PC-3 (cell line): ENCODE measurements at places on chromosomes 6 and 20. TPM values are rescaled to one million over a fixed set of nuclear protein-coding genes. Genes with fewer than 3 reads are reported as not detected.
A peak's percentile ranks its signal among the peaks of the same experiment; 100 is the strongest.

DNA sequence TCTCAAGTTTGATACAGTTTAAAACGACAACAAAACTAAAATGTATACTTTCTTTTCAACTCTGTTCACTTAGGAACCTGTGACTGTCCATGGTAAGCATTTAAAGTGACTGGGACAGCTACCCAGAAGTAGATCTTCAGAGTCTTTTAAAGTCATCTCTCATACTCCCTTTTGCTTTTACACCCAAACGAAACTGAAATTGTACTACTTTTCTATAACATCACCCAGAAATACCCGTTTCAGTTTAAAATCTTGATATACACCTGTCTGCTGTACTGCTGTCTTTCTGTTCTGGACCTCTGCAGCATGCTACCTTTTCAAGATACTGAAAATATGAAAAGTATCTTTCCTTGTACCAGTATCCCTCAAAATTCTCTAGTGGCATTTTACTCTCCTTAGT lies 170.4 kb upstream of the THEMIS start:
- H3K4me1 ChIP-seq, result no peaks in the 10 kb centered on the region
- H3K27me3 ChIP-seq, result no peaks in the 10 kb centered on the region
- no peak overlapping the region for H3K27ac ChIP-seq
- no peaks in the 10 kb centered on the region for H3K36me3 ChIP-seq
- no peak for DNase-seq

RARS2 gene
- 12.7 and 14.8 TPM in 2 replicates for total RNA-seq

DOK5 gene
- not detected in 2 replicates for total RNA-seq

CALHM5 gene
- not detected in 2 replicates for total RNA-seq

DNA sequence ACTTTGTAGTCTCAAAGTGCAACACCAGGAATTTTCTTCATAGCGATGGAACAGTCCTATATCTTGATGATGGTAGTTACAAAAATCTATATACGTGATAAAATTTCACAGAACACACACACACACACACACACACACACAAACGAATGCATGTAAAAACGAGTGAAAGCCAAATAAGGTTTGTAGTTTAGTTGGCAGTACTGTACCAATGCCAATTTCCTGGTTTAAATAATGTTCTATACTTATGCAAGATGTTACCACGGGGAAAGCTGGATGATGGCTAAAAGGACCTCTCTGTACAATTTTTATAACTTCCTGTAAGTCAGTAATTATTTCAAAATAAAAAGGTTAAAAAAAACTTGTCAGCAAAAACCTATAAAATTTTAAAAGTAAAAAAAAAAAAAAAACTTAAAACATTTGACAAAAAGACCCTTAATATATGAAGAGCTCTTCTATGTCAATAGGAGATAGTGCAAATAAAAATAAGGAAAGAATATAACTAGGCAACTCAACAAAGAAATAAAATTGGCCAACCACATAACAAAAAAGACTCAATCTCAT lies 37.6 kb downstream of the PDSS2 start:
- no peak overlapping the region for H3K27ac ChIP-seq
- H3K4me3 ChIP-seq, result no peak overlapping the region
- peaks cover 3% of the 10 kb centered on the region; the same call in 1 of the 2 replicates for H3K36me3 ChIP-seq
- DNase-seq, result no peak
- H3K4me1 ChIP-seq, result no peaks in the 10 kb centered on the region
- no peaks in the 10 kb centered on the region for H3K27me3 ChIP-seq

GRCh38 chr20:3698591-3699001 lies 13.8 kb downstream of the SIGLEC1 start:
- DNase-seq, result no peak
- H3K36me3 ChIP-seq, result no peaks in the 10 kb centered on the region
- no peaks in the 10 kb centered on the region for H3K27me3 ChIP-seq
- H3K27ac ChIP-seq, result no peak overlapping the region
- H3K4me1 ChIP-seq, result no peaks in the 10 kb centered on the region

DNA sequence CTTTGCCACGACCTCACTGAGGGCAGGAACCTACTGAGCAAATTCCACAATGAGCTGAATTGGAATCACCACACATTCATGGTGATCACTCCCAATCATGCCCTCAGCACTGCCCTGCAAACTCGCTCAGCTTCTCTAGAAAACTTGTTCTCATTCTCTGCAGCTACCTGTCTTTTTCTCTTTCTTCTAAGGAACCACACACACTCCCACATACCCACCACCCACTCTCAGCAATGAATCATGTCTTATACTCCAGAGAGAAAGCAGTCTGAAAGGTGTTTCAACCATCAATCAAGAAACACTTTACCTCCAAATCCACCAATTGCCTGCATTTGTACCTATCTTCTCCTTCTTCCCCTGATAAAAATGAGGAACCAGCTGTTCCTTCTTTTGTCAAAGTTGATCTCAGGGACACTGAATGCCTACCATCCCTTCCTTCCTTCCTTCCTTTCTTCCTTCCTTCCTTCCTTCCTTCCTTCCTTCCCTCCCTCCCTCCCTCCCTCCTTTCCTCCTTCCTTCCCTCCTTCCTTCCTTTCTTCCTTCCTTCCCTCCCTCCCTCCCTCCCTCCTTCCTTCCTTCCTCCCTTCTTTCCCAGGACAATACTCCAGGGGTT lies 84.6 kb upstream of the SGK1 start:
- DNase-seq, result no peak
- H3K27ac ChIP-seq, result no peak overlapping the region
- H3K4me3 ChIP-seq, result no peak overlapping the region
- peaks cover 35% of the 10 kb centered on the region for H3K4me1 ChIP-seq
- H3K36me3 ChIP-seq, result no peaks in the 10 kb centered on the region
- no peaks in the 10 kb centered on the region for H3K27me3 ChIP-seq

DNA sequence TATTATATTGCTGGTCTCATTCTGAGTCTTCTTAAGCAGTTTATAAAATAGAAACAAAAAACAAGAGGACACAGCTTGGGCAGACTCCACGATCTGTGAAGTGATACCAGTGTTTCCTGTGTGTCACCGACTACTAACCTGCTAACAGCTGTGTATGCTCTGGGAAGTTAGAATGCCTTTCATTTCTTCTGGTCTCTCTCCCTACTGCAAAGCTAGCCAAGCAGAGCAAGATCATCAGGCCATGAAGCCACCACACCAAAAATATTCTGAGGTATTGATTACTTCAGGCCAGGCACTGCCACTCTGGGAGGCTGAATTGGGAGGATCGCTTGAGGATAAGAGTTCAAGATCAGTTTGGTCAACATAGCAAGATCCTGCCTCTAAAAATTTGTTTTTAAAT lies 46.9 kb upstream of the SMIM29 start:
- DNase-seq, result no peak
- no peaks in the 10 kb centered on the region for H3K27me3 ChIP-seq
- H3K4me3 ChIP-seq, result no peak overlapping the region
- no peaks in the 10 kb centered on the region for H3K4me1 ChIP-seq
- H3K36me3 ChIP-seq, result peaks cover 13% of the 10 kb centered on the region; the same call in 1 of the 2 replicates
- H3K27ac ChIP-seq, result no peak overlapping the region

DNA sequence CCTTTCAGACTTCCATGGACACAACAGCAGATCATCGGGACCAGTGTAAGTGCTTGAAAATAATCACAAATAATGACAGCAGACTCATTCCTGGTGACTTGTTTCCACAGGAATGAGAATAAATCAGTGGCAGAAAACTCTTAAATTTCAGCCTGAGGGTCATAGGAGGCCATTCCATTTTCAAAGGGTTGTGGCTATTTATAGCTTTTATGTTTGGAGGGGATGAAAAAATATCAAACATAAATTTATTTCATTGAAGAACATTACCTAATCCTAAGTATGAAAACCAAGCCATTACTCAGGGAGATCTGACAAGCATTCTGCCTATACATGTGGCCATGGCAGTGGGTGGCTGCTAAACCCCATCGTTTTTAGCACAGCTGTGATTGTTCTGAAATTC lies 173.6 kb upstream of the CNR1 start:
- H3K4me1 ChIP-seq, result no peaks in the 10 kb centered on the region
- DNase-seq, result no peak
- no peak overlapping the region for H3K4me3 ChIP-seq
- H3K36me3 ChIP-seq, result no peaks in the 10 kb centered on the region

GRCh38 chr6:152232501-152233151 lies 404.5 kb downstream of the SYNE1 start:
- H3K4me1 ChIP-seq, result peaks cover 11% of the 10 kb centered on the region; the same call in 1 of the 2 replicates
- no peaks in the 10 kb centered on the region for H3K27me3 ChIP-seq
- no peak overlapping the region for H3K27ac ChIP-seq
- no peaks in the 10 kb centered on the region for H3K36me3 ChIP-seq

- no peak for DNase-seq
- H3K36me3 ChIP-seq, result no peaks in the 10 kb centered on the region
- H3K27ac ChIP-seq, result no peak overlapping the region
Measured at GRCh38 chr6:40640599-40641227, 53.5 kb upstream of the LRFN2 start.

DNA sequence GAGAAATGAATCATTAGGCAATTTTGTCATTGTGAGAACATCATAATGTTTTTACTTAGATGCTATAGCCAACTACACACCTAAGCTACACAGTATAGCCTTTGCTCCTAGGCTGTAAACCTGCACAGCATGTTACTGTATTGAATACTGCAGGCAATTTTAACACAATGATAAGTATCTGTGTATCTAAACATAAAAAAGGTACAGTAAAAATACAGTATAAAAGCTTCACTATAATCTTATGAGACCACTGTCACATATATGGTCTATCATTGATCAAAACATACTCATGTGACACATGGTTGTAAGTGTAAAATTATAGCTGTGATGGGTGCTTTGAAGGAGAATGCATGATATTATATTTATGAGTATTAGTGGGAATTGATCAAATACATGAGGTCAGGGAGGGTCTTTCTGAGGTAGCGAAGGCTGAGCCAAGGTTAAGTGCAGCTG lies 29.2 kb upstream of the CCN2 start:
- H3K36me3 ChIP-seq, result no peaks in the 10 kb centered on the region
- H3K4me1 ChIP-seq, result peaks cover 29% of the 10 kb centered on the region
- DNase-seq, result no peak
- H3K4me3 ChIP-seq, result no peak overlapping the region
- H3K27ac ChIP-seq, result peak overlapping the region; percentile 32

- no peaks in the 10 kb centered on the region for H3K4me1 ChIP-seq
- H3K27me3 ChIP-seq, result no peaks in the 10 kb centered on the region
- H3K4me3 ChIP-seq, result no peak overlapping the region
- no peaks in the 10 kb centered on the region for H3K36me3 ChIP-seq
- H3K27ac ChIP-seq, result no peak overlapping the region
Measured at GRCh38 chr6:125963817-125964216, 7.2 kb downstream of the HINT3 start.

DNA sequence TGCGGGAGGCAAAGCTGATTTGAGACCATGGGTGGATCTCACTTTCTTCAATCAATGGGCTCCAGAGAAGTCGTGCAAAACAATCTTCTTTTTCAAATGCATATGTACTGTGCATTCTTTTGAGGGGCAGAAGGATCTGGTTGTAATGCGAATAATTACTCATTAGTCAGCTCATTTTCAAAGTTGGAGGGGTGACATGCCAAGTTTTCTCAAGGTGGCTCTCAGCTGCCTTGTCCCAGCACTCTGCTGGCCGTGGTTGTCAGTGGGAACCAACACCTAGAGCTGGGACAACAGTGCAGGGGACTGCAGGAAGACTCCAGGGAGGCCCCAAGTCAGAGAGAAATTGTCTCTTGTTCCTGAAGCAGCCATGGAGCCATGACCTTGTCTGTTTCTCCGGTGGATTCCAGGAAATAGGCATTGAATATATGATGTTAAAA lies 25.3 kb downstream of the MYT1 start:
- H3K27me3 ChIP-seq, result peaks cover 42% of the 10 kb centered on the region
- no peak for DNase-seq
- H3K27ac ChIP-seq, result no peak overlapping the region
- no peak overlapping the region for H3K4me3 ChIP-seq

BPIFB4 gene
- not detected in 2 replicates for total RNA-seq

DNA sequence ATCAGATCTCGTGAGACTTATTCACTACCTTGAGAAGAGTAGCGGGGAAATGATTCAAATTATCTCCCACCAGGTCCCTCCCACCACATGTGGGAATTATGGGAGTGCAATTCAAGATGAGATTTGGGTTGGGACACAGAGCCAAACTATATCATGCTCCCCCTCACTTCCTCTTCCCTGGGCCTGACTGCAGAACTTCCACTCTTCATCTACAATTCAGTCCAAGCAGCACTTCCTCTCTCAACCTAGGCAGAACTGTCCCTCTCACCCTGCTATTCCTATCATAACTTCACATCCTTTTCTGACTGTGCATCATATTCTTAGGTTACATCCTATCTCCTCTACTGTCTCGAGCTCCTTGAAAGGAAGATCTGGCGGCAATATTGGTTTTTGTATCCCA lies 184.0 kb upstream of the HDDC2 start:
- H3K36me3 ChIP-seq, result no peaks in the 10 kb centered on the region
- no peak for DNase-seq
- no peak overlapping the region for H3K27ac ChIP-seq
- peaks cover 5% of the 10 kb centered on the region; the same call in 1 of the 2 replicates for H3K27me3 ChIP-seq
- H3K4me3 ChIP-seq, result no peak overlapping the region

- H3K36me3 ChIP-seq, result no peaks in the 10 kb centered on the region
- no peak overlapping the region for H3K27ac ChIP-seq
- H3K27me3 ChIP-seq, result no peaks in the 10 kb centered on the region
- no peak overlapping the region for H3K4me3 ChIP-seq
Measured at GRCh38 chr6:127956956-127957355, 56.1 kb upstream of the THEMIS start.

MRAP2 gene
- total RNA-seq, result 0.07 and 0.12 TPM in 2 replicates

DNA sequence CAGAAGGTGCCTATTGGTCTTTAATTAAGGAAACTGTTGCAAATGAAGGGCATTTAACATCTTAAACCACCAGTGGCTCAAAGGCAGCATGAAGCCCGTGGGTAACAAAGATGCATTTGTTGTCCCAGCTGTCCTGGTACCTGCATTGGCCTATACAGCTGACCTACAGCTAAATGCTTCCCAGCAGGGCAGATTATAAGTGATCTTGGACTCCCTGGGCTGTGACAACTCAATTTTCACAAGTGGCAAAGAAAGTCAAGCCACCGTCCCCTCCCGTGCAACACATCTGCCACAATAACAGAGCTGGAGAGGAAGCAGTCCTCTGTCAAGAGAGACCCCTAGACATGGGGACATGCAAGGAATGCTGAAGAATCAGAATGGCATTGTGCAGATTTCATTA lies 31.5 kb upstream of the EDN3 start:
- DNase-seq, result no peak
- no peak overlapping the region for H3K4me3 ChIP-seq
- H3K27ac ChIP-seq, result no peak overlapping the region
- no peaks in the 10 kb centered on the region for H3K36me3 ChIP-seq

DNA sequence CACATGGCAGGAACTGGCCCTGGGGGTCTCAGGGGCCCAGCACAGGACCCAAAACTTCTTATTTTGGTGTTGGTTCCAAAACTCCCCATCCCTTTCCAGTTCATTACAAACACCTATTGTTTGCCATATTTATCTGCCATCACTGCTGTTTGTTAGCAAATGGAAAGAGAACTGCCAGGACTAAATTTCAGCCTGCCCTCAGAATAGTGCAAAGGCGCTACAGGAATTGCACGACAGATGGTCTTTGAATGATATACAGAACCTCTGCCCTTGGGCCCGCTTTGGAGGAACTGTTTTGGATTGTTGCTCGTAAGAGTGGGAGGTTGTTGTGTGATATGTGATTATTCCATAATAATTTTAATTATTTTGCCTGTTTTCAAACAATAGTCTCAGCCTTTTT lies 199.0 kb upstream of the FBXL4 start:
- no peaks in the 10 kb centered on the region for H3K36me3 ChIP-seq
- H3K4me3 ChIP-seq, result no peak overlapping the region
- H3K4me1 ChIP-seq, result no peaks in the 10 kb centered on the region
- H3K27ac ChIP-seq, result no peak overlapping the region

- no peaks in the 10 kb centered on the region for H3K27me3 ChIP-seq
- DNase-seq, result no peak
- no peaks in the 10 kb centered on the region for H3K36me3 ChIP-seq
- H3K27ac ChIP-seq, result no peak overlapping the region
- no peaks in the 10 kb centered on the region for H3K4me1 ChIP-seq
- H3K4me3 ChIP-seq, result no peak overlapping the region
Measured at GRCh38 chr6:88562353-88563276, 396.5 kb upstream of the CNR1 start.

MUC22 gene
- total RNA-seq, result 0.06 TPM in 1 of 2 replicates, not detected in the other
